ENCODE measurements at places on chromosomes 2 and 18.

- DNase-seq = no peak
Observed at GRCh38 chr2:3727397-3728045, 24.1 kb downstream of the DCDC2C start.

- DNase-seq = peak; percentile 90
Observed at GRCh38 chr2:47288864-47289263, 114.1 kb upstream of the MSH2 start.

DNA sequence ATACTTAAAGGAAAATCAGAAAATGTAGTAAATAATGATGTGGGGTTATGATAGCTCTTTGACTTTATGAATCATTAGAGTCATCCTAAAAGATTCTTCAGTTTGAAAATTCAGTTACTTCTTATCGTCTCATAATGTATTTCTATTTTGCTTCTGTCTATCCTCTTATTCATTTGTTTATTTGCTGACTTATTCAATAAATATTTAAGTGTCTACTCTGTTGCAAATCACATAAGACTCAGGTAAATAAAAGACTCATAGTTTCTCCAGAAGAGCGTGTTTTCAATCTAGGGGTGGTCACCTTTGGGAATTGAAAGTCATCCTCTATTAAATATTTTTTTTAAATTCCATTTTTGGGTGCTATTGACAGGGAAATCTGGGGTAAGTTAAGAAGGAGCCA, 69.1 kb upstream of the RBMS1 start:
- no peak for DNase-seq

- peak; percentile 34 for DNase-seq
Observed at GRCh38 chr2:219521066-219521880, 7.0 kb downstream of the ASIC4 start.

GRCh38 chr18:50986360-50987087, 18.7 kb downstream of the ELAC1 start:
- peak; percentile 73 for DNase-seq

DNA sequence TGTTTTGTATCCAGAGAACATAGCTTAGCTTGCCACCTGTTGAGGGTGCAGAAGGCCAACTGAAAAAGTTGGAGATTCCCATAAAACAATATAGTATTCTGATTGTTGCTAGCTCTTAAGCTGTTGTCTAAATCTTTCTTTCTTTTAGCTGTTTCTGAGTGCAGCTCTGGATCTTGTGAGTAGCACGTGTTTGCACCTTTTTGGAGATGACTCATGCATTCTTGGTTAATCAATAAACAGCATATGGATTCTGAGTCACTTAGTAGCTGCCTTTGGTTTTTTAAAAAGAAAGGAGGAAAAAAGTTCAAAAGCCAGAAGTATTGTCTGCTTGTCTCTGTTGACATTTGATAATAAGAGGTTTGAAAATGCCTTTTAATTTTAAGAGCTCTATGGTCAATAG, 483.0 kb upstream of the FSIP2 start:
- DNase-seq = peak; percentile 12

All from fibroblast of mammary gland (primary cell).